ENCODE measurements at places on chromosomes 2 and 18. TPM values are rescaled to one million over a fixed set of nuclear protein-coding genes. Genes with fewer than 3 reads are reported as not detected.
A peak's percentile ranks its signal among the peaks of the same experiment; 100 is the strongest.

GRCh38 chr2:129771418-129772189 is 207.9 kb upstream of the RAB6C start:
- H3K36me3 ChIP-seq: no peaks in the 10 kb centered on the region
- H3K4me3 ChIP-seq: no peak overlapping the region
- H3K27ac ChIP-seq: no peak overlapping the region
- H3K4me1 ChIP-seq: no peaks in the 10 kb centered on the region

DNA sequence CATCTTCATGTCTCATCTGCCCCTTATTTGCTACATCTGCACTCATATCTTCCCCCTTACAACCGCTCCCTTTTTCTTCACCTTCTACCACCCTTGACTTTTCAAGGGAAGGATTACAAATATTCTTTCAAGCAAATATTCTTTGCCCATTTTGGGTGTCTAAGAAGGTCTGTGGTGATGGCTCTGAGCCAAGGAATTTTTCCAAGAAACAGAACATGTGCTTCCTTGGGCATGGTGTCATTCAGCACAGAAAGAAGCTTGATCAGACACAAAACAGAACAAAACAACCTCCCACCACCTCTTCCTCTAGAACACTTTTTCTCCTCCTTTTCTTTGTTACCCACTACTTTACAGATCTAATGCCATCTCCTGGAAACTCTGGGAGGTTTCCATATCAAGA is 313.7 kb downstream of the SATB2 start:
- no peaks in the 10 kb centered on the region for H3K27me3 ChIP-seq
- no peak for DNase-seq
- no peaks in the 10 kb centered on the region for H3K4me1 ChIP-seq

DNA sequence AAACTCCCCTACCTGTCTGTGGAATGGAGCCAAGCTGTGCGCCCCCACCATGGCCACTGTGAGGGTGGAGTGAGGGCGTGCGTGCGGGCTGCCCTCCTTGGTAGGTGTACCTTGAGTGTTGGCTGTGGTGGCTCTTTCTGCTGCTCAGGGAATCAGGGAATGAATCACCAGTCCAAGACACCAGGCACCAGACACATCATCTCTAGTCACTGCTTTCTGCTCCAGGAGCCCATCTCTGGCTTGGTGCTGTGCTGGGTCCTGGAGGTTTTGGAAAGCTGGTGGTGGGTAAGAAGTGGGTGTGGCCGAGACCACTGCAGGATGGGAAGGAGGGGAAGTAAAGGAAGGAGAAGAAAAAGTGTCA is 209.9 kb downstream of the SEPTIN10 start:
- H3K27ac ChIP-seq: no peak overlapping the region
- no peaks in the 10 kb centered on the region for H3K4me1 ChIP-seq
- no peak overlapping the region for H3K4me3 ChIP-seq

DNA sequence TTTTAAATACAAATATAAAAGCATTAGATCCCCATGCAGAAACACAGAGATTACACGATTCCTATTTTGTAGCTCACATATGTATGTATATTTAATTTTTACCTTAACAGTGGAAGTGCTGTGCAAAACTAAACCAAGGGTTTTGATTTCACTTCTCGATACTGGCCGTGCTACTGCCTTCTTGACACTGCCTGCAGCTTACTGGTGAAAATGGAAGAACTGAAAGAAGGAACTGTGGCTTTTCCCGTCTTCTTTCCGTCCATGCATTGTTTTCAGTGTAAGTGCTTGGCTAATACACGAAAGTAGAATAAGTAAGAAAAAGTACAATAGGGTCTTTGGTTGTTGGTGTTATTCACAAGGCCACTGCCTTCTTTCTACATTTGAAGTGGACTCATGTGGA is 129.5 kb downstream of the NDUFA10 start:
- H3K4me3 ChIP-seq: no peak overlapping the region
- no peak for DNase-seq
- H3K27ac ChIP-seq: no peak overlapping the region

- no peaks in the 10 kb centered on the region for H3K27me3 ChIP-seq
- H3K4me1 ChIP-seq: no peaks in the 10 kb centered on the region
- H3K36me3 ChIP-seq: no peaks in the 10 kb centered on the region
Observed at GRCh38 chr2:64359171-64359891, 94.6 kb upstream of the LGALSL start.

- H3K4me1 ChIP-seq: no peaks in the 10 kb centered on the region
- no peak overlapping the region for H3K27ac ChIP-seq
- H3K4me3 ChIP-seq: no peak overlapping the region
- no peak for DNase-seq
- H3K27me3 ChIP-seq: no peaks in the 10 kb centered on the region
Observed at GRCh38 chr2:100589527-100589926, 26.7 kb downstream of the PDCL3 start.

DNA sequence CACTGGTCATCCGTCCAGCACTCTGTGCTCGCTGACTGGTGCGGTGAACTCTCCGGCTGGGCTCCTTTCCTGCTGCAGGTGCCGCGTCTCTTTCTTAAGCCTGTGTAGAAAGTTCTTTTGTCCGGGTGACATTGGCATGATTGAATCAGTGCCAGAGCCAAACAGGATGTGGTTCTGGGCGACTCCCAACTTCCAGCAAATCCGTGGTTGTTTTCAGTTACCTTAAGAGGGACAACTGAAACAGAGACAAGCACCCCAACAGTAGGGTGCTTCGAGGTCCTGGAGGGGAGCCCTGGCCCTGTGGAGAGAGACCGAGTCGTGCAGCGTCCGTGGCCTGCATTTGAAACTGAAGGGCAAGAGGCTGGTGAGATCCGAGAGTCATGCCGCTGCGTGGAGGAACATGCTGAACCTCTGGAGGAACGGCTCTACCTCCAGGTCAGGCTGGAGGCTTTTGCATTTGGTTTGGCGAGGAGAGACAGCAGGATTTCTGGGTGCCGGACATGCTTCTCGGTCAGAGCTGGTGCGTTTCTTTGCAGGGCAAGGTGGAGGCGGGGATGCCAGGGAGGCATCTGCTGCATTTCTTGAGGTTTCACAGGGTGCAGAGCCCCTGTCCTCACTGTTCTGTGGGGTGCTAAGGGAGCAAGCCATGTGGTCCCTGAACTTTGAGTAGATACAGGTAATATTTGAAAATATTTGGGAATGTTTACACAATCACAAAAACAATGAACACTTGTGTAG is 26.8 kb downstream of the SH3BP4 start:
- no peak overlapping the region for H3K4me3 ChIP-seq
- no peak for DNase-seq
- peak overlapping the region; percentile 38 for H3K27ac ChIP-seq

DNA sequence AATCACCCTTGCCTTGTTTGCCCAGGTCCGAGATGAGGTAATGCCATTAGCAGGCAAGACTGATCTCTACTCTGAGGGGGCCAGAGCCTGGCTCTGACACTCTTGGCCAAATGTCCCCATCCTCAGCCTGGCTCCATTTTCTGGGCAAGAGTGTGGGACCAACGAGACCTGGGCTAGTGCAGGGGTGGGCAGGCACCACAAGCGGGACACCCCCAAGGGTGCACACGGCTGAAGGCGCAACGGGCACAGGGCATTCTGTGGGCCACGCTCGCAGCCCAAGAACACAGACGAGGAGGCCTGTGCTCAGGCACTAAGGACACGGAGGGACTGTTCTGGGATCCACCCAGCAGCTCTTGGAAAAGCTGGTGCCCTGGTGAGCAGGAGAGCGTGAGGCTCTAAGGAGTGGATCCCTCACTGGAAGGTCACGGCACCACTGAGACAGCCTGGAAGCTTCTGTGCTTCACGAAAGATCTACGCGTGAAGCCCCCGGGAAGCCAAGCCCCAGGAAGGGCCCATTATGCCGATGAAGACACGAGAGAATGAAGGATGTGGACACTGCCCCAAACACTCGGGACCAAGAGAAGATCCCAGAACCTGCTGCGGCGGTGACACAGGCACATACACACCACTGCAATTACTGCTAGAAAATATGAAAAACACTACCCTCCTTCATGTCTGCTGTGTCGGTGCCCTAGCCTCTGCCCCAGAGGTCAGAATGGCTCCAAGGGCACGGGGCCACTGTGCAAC is 138.2 kb downstream of the HDAC4 start:
- no peaks in the 10 kb centered on the region for H3K36me3 ChIP-seq
- no peak overlapping the region for H3K4me3 ChIP-seq
- H3K4me1 ChIP-seq: peaks cover 60% of the 10 kb centered on the region
- no peak for DNase-seq
- no peaks in the 10 kb centered on the region for H3K27me3 ChIP-seq

- no peak overlapping the region for H3K27ac ChIP-seq
- DNase-seq: peak; percentile 14
- no peaks in the 10 kb centered on the region for H3K27me3 ChIP-seq
- H3K4me3 ChIP-seq: no peak overlapping the region
Observed at GRCh38 chr18:57210107-57210715, 63.3 kb downstream of the BOD1L2 start.

GRCh38 chr2:96508521-96509113 is 3.5 kb upstream of the NEURL3 start:
- H3K27ac ChIP-seq: peak overlapping the region; percentile 62
- H3K4me3 ChIP-seq: no peak overlapping the region
- peaks cover 17% of the 10 kb centered on the region for H3K4me1 ChIP-seq
- H3K27me3 ChIP-seq: no peaks in the 10 kb centered on the region
- no peaks in the 10 kb centered on the region for H3K36me3 ChIP-seq
- DNase-seq: no peak

- H3K4me1 ChIP-seq: no peaks in the 10 kb centered on the region
- H3K4me3 ChIP-seq: no peak overlapping the region
- no peak for DNase-seq
Observed at GRCh38 chr18:45656194-45656770, 41.0 kb downstream of the SLC14A2 start.

DNA sequence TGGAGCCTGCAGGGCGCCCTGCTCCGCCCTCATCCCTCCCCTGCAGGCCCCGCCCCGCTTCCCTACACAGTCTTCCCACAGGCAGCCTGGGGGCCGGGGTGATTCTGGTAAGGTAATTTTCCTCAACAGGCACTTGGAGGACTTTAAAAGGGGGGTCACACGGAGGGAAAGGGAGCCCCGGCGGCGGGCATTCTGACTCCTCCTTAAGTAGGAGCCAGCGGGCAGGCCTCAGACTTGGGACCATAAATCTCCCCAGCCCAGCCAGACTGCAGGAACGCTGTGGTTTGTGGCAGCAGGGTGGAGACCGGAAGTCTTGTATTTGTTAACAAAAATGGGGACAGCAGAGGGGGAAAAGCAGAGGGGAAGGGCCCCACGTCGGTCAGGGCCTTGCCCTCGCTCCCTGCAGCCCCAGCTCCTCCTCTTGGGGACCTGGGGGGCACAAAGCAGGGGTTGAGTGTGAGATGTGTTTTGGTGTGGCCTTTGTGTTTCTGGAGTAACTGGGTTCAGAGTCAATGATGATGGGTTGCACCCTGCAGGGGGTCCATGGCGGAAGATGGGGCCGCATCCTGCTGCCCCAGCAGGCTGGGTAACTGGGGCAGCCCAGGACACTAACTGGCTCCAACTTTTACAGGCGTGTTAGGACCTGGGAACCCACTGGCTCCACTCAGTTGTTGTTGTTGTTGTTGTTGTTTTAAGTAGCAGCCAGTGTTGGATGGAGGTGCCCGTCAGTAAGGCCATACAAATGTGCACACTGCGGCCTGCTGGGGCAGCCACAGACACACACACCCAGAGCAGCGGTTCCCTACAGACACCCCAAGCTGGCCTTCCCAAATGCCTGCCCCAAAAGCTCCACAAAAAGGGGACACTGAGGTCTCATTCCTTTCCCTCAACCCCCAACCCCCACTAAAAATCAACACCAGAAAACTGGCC is 27.7 kb downstream of the SMAD7 start:
- H3K27ac ChIP-seq: peak overlapping the region; percentile 68
- peaks cover 35% of the 10 kb centered on the region for H3K4me1 ChIP-seq
- H3K27me3 ChIP-seq: no peaks in the 10 kb centered on the region
- H3K4me3 ChIP-seq: peak overlapping the region; percentile 5
- H3K36me3 ChIP-seq: no peaks in the 10 kb centered on the region

DNA sequence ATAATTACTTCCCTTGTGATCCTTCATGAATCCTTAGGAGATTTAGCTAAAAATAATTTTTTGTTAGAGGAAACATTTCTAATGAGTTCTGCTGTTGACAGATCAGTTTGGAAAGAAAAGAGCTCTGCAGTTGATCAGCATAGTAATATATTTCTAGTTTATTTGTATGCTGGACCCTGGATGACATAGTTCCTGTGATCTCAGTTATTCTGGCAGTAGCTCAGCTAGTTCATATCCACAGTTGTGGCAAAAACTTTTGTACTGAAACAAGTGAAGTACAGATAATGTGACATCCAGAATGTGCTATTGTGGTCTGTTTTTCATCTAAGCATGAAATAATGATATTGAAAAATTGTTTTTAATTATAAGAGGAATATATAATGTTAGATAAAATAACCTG is 33.7 kb downstream of the ABI2 start:
- no peak for DNase-seq
- no peak overlapping the region for H3K4me3 ChIP-seq
- H3K27me3 ChIP-seq: no peaks in the 10 kb centered on the region
- no peaks in the 10 kb centered on the region for H3K36me3 ChIP-seq

- H3K27me3 ChIP-seq: peaks cover 14% of the 10 kb centered on the region
- H3K27ac ChIP-seq: no peak overlapping the region
- peak overlapping the region; percentile 15 for H3K4me3 ChIP-seq
- H3K36me3 ChIP-seq: no peaks in the 10 kb centered on the region
- no peaks in the 10 kb centered on the region for H3K4me1 ChIP-seq
Observed at GRCh38 chr2:85066874-85067351, 66.3 kb upstream of the TCF7L1 start.

GRCh38 chr2:19230626-19231025 is 127.8 kb downstream of the OSR1 start:
- H3K36me3 ChIP-seq: no peaks in the 10 kb centered on the region
- H3K27ac ChIP-seq: no peak overlapping the region
- DNase-seq: no peak
- H3K4me1 ChIP-seq: peaks cover 4% of the 10 kb centered on the region
- no peaks in the 10 kb centered on the region for H3K27me3 ChIP-seq
- no peak overlapping the region for H3K4me3 ChIP-seq

DNA sequence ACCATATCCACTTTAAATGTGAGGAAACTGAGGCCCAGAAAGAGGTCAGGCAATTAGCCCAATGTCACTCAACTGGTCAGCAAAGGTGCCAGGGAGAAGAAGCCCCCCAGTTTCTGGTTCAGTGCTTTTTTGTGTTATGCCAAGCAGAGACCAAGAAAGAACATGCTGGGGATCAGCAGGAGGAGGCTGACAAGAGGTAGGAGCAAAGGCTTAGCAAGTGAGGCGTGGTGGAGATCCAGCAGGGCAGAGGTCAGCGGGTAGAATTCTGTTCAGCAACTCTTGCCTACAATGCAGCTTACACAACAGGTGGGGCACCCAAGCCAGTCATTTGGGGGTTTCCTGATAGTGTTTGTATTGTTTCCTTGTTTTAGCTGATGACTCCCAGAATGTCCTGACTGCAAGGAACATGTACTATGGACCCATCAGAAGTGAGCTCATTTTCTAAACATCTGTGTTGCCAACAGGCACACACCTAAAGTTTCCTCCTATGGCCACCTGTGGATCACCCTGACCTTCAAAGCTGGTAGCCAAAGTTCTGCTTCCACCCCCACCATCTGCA is 28.2 kb downstream of the LPIN2 start:
- no peak overlapping the region for H3K27ac ChIP-seq
- no peak for DNase-seq
- H3K4me1 ChIP-seq: peaks cover 36% of the 10 kb centered on the region
- no peaks in the 10 kb centered on the region for H3K36me3 ChIP-seq
- no peak overlapping the region for H3K4me3 ChIP-seq
- no peaks in the 10 kb centered on the region for H3K27me3 ChIP-seq

FAM124B gene
- 9.2 TPM for total RNA-seq

C2orf66 gene
- not detected for total RNA-seq

NEU2 gene
- not detected for total RNA-seq

PRKAG3 gene
- not detected for total RNA-seq

PROKR1 gene
- total RNA-seq: not detected

Measured in tibial nerve (tissue), 4 donors.